NCI-H526 (cell line): ENCODE measurements at places on chromosomes 3 and 15.

- DNase-seq, result no peak
These were observed 43.9 kb upstream of the GOLGA8J start for GRCh38 chr15:30038667-30039523.

DNA sequence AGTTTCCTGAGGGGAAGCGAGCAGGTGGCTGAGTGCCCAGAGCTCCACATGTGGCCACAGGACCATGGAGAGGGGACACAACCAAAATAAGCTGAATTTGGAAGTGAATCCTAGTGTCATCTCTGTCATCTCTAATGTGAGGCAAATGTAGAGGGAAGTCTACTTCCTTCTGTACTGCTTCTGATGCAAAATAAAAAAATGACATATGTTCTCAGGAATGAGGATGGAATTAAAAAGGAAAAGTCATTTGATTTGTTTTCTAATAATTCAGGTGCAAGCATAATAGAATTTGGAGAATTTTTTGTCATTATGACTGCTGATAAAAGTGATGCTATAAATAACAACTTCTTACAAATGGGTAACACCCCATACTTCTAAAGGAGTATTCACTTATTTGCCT lies 59.5 kb upstream of the POU1F1 start:
- no peak for DNase-seq

DNA sequence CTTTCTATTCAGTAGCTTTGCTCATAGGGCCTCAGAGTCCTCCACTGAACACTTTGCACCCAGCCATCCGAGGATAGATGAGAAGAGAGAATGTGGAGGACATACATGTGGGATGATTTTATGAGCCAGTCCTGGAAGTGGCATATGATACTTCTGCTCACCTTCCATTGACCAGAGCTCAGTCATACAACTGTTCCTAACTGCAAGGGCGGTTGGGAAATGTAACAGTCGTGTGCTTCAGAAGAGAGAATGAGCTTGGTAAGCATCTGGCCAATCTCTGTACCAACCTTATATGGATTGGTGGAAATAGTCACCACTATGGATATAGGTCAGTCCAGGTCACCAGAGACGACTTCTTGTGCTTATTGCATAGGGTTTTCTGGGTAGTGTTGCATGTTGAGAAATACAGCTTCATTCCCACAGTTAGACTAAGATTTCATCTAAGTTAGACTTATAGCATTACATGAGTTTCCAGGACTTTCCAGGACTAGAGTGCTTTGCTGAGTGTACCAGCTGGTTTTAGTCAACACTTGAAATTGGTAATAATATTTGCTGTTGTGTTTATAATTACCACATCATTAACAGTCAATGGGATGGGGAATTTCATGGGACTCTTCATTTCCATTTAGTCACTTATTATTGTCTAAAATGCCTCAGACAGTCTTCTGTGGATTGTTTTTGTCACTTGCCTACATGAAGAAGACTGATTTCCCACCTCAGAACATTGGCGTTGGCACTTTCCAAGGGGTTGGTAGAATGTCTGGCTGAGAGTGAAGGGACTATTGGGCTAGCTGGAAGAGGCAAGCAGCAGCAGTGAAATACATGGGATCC lies 214.5 kb upstream of the ROPN1 start:
- no peak for DNase-seq

- DNase-seq, result no peak
These were observed 722.0 kb upstream of the CFAP20DC start for GRCh38 chr3:59771768-59772181.

DNA sequence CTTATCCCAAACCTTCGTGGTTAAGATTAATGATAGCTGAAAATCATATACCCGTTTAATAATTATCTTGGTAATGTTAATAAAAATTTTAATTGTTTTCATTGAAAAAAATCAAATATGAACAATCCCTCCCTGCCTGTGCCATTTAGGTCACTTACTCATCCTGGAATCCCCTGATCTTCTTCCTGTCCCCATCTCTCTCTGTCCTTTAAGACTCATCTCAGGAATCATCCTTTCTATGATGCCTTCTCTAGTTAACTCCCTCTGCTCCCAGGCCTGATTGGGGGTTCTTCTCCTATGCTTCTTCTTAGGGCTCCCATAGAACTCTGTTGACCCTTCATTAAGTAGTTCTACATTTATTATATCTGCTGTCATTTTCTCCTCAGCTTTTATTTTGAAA lies 91.6 kb downstream of the MBNL1 start:
- no peak for DNase-seq
